ENCODE measurements at places on chromosomes 11 and 22. TPM values are rescaled to one million over a fixed set of nuclear protein-coding genes. Genes with fewer than 3 reads are reported as not detected.

The OR2AG2 gene
- total RNA-seq = 1.6 TPM

The C11orf86 gene
- total RNA-seq = not detected

The APOBEC3B gene
- total RNA-seq = not detected

The CECR2 gene
- 13.5 TPM for total RNA-seq

The MPZL3 gene
- 0.63 TPM for total RNA-seq

The RDX gene
- 77.0 TPM for total RNA-seq

The ART5 gene
- not detected for total RNA-seq

The CD44 gene
- total RNA-seq = 8.1 TPM

The OR4D5 gene
- total RNA-seq = not detected

The APOA4 gene
- not detected for total RNA-seq

The ELFN2 gene
- 21.9 TPM for total RNA-seq

The ARHGAP8 gene
- 4.7 TPM for total RNA-seq

The TRMT2A gene
- total RNA-seq = 57.6 TPM

The GCAT gene
- 7.5 TPM for total RNA-seq

The UCP3 gene
- total RNA-seq = 6.3 TPM

The STK33 gene
- total RNA-seq = 5.3 TPM

The YWHAH gene
- total RNA-seq = 209 TPM

The MS4A6E gene
- total RNA-seq = not detected

The ARHGAP20 gene
- total RNA-seq = 53.8 TPM

The RAB30 gene
- total RNA-seq = 53.5 TPM

The C2CD2L gene
- total RNA-seq = 12.2 TPM

The CCDC188 gene
- 1.3 TPM for total RNA-seq

The OR52L1 gene
- total RNA-seq = not detected

The HEPN1 gene
- total RNA-seq = not detected

The PLAAT5 gene
- total RNA-seq = 1.9 TPM

The GSTT2B gene
- 1.9 TPM for total RNA-seq

The LMO2 gene
- 12.2 TPM for total RNA-seq

The GRIK4 gene
- 5.3 TPM for total RNA-seq

The MYRF gene
- 2.8 TPM for total RNA-seq

The ZBTB16 gene
- 21.3 TPM for total RNA-seq

The C11orf91 gene
- not detected for total RNA-seq

The YPEL1 gene
- 89.5 TPM for total RNA-seq
